ENCODE measurements at places on chromosomes 6 and 20. TPM values are rescaled to one million over a fixed set of nuclear protein-coding genes. Genes with fewer than 3 reads are reported as not detected.

DNA sequence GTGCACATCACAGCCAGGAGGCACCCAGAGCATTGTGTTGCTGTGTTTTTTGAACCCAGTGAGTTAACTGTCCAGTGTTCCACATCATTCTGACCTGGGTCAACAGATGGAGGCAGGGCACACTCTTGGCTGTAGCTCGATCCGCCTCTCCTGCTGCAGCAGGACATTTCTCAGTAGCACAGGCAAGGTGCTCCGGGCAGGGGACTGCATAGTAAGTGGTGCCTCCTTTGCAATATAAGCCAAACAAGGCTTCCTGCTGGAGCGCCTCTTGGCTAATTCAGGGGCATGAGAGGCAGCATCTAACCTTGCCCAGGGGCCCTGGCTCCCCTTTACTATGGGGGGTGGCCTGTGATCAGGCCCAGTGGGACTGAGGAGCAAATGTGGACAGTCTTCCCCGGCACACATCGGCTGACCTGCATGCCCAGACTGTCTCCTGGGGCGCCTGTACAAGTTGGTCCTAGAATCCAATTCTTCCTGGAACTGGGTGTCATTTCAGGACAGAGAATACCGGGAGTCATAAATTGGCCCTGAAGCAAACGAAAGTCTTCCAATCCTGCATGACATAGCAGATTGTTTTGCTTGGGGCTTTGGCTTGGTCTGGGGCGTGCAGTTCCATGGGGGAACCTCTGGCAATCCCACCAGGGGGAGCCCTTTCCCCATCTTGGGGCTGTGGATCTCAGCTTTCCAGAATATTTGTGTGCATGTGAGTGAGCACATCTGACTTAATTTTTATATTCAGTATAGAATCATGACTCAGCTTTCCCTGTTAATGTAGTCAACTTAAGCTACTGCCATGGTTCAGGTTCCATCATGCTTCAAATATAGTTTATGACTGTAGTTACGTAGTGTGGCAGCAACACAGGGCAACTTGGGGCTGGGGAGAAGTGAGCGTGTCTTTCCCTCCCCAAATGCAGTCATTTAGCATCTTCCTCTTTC lies 56.0 kb upstream of the DDR1 start:
- H3K36me3 ChIP-seq: no peaks in the 10 kb centered on the region
- no peak overlapping the region for H3K4me3 ChIP-seq
- H3K27ac ChIP-seq: peak overlapping the region; percentile 84
- DNase-seq: no peak
- peaks cover 48% of the 10 kb centered on the region for H3K4me1 ChIP-seq

GRCh38 chr6:45663251-45664221 lies 285.8 kb upstream of the SUPT3H start:
- H3K4me3 ChIP-seq: peak overlapping the region; percentile 25
- H3K27me3 ChIP-seq: no peaks in the 10 kb centered on the region
- no peaks in the 10 kb centered on the region for H3K36me3 ChIP-seq
- H3K4me1 ChIP-seq: peaks cover 5% of the 10 kb centered on the region

TRIM10 gene
- not detected for total RNA-seq

DNA sequence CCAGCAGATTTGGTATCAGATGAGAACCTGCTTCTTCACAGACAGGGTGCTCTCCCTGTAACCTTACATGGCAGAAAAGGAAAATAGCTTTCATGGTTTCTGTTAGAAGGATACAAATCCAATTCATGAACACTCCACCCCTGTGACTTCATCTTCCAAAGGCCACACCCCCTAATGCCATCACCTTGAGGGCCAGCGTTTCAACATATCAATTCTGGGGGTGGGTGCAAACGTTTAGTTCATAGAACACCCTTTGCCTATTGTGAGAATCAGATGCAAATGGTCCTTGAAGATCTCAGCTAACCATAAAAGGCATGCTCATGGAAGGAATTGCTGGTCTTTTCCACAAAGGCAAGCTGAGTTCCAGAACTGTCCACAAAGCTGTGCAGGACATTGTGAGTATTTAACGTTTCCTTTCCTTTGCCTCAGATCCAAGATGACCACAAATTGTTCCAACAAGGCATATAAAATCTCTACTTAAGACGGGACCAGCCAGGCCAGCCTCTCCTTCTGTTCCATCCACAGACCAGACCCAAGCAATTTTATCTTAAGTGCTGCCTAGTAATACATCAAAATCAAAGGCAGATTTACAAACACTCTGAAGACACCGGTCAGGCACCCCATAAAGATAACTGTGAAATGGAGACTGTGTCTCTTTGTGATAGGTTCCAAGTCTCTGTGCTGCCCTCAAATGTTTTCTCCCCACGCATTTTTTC lies 34.7 kb upstream of the SSTR4 start:
- H3K4me3 ChIP-seq: no peak overlapping the region
- H3K4me1 ChIP-seq: no peaks in the 10 kb centered on the region
- H3K27ac ChIP-seq: no peak overlapping the region
- no peaks in the 10 kb centered on the region for H3K27me3 ChIP-seq
- no peak for DNase-seq

ADGB gene
- total RNA-seq: not detected

GRCh38 chr6:2854396-2854982 lies 12.8 kb upstream of the SERPINB1 start:
- peak overlapping the region; percentile 82 for H3K27ac ChIP-seq
- peaks cover 7% of the 10 kb centered on the region for H3K4me1 ChIP-seq
- no peaks in the 10 kb centered on the region for H3K27me3 ChIP-seq
- no peak for DNase-seq

RIPOR2 gene
- 4.2 TPM for total RNA-seq

- no peaks in the 10 kb centered on the region for H3K27me3 ChIP-seq
- H3K27ac ChIP-seq: no peak overlapping the region
- no peak for DNase-seq
These were observed 5.9 kb downstream of the ZNF512B start for GRCh38 chr20:63963784-63964301.

DNA sequence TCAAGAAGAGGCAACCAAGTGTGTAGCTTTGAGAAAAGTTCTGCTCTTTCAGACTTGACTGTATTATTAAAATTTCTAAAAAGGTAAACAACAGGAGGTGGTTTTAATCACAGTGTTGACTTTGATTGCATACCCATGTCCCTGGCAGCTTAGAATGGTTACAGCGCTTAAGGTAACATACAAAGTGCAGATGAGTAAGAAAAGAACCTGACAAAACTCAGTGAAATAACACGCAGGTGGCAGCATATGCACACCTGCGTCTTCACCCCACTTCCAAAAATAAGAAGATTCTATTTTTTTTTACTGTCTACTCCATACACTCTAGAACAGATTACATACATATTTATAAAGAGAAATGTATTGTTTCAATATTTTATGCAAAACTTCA lies 233.5 kb downstream of the GMPR start:
- peaks cover 18% of the 10 kb centered on the region for H3K4me1 ChIP-seq
- H3K27me3 ChIP-seq: no peaks in the 10 kb centered on the region
- no peaks in the 10 kb centered on the region for H3K36me3 ChIP-seq
- H3K27ac ChIP-seq: no peak overlapping the region
- no peak overlapping the region for H3K4me3 ChIP-seq
- no peak for DNase-seq

GRCh38 chr6:123214433-123214832 lies 218.4 kb downstream of the CLVS2 start:
- no peak overlapping the region for H3K27ac ChIP-seq
- no peak for DNase-seq
- H3K27me3 ChIP-seq: no peaks in the 10 kb centered on the region
- H3K4me1 ChIP-seq: no peaks in the 10 kb centered on the region

ZNF391 gene
- 1.3 TPM for total RNA-seq

GABRR2 gene
- total RNA-seq: not detected
